Breast epithelium (tissue), 4 donors: ENCODE measurements at places on chromosomes 11 and 22. TPM values are rescaled to one million over a fixed set of nuclear protein-coding genes. Genes with fewer than 3 reads are reported as not detected.

GRCh38 chr11:117671370-117671769 lies 125.6 kb downstream of the DSCAML1 start:
- H3K4me1 ChIP-seq = no peaks in the 10 kb centered on the region
- H3K27ac ChIP-seq = no peak overlapping the region
- H3K36me3 ChIP-seq = no peaks in the 10 kb centered on the region

DNA sequence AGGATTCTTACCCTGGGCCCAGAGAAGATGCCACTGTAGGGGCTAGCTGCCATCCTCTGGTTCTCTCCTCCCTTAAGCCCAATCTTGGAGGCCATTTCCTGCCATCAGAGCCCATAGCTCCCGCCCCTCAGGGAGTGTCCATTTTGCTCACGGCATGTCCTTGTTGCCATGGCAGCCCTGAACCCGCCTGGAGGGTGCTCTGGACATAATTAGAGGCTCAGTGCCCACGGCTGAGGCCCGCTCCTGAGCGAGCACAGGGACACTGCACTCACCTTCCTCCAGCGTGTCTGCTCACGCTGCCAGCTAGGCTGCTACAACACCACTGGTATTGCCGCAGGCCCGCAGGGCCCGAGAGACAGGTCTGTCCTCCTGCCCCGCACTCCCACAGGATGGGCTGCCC lies 11.1 kb upstream of the SUSD2 start:
- no peak overlapping the region for H3K4me3 ChIP-seq
- no peak for DNase-seq
- peaks cover 18% of the 10 kb centered on the region for H3K36me3 ChIP-seq
- H3K27ac ChIP-seq = peak overlapping the region; percentile 25

- no peak overlapping the region for H3K4me3 ChIP-seq
- no peaks in the 10 kb centered on the region for H3K4me1 ChIP-seq
- no peaks in the 10 kb centered on the region for H3K27me3 ChIP-seq
These were observed 18.3 kb upstream of the SLC5A1 start for GRCh38 chr22:32024796-32025195.

GRCh38 chr22:33049119-33049729 lies 9.0 kb downstream of the SYN3 start:
- DNase-seq = peak; percentile 68
- H3K27ac ChIP-seq = no peak overlapping the region
- no peaks in the 10 kb centered on the region for H3K36me3 ChIP-seq

DNA sequence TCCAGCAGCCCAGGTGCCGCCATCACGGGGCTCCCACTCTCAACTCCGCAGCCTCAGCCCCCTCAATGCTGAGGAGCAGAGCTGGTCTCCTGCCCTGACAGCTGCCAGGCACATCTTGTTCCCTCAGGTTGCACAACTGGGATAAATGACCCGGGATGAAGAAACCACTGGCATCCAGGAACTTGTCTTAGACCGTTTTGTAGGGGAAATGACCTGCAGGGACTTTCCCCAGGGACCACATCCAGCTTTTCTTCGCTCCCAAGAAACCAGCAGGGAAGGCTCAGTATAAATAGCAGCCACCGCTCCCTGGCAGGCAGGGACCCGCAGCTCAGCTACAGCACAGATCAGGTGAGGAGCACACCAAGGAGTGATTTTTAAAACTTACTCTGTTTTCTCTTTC lies at the start of gene SAA1:
SAA1 (plus strand) TSS at position 316 of the 400 bp plus-strand sequence. CDS start 624 bp downstream, outside the sequence.
- H3K4me1 ChIP-seq = no peaks in the 10 kb centered on the region
- DNase-seq = peak; percentile 57
- peak within 1 kb of the TSS; percentile 85 for H3K27ac ChIP-seq

DNA sequence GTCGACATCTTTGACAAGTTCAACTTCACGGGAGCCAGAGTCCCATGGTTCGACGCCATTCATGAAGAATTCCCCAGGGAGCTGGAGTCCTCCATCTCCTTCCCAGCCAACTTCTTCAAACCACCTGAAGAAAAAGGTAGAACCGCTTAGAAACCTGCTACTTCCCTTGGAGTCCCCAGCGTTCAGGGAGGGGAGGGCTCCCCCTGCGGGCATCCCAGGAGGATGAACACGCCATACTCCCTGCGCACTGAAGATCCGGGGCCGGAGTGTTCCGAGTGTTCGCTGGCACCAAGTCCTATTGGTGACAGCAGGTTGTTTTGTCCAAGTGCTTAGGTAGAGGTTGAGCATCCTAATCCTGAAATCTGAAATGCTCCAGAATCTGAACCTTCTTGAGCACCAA lies 51.7 kb upstream of the PRODH start:
- no peaks in the 10 kb centered on the region for H3K36me3 ChIP-seq
- H3K4me3 ChIP-seq = no peak overlapping the region
- H3K4me1 ChIP-seq = no peaks in the 10 kb centered on the region
- no peak overlapping the region for H3K27ac ChIP-seq
- no peaks in the 10 kb centered on the region for H3K27me3 ChIP-seq

DNA sequence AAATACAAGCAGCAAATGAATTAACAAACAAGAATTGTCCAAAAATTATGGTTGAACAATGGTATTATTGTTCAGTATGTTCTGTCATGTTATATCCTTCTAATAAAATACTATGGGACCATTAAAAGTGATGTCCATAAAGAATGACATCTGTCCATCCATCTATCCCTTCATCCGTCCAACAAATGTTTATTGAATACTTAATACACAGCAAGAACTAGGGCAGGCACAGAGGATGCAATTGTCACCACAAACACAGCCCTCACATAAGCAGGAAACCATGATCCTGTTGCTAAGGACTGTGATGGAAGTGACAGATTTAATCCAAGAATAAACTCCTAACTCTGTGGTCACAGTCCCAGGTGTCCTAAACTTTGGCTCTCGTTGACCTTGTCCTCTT lies 20.7 kb upstream of the B3GAT1 start:
- DNase-seq = no peak
- H3K36me3 ChIP-seq = no peaks in the 10 kb centered on the region
- no peaks in the 10 kb centered on the region for H3K27me3 ChIP-seq
- H3K4me1 ChIP-seq = no peaks in the 10 kb centered on the region
- no peak overlapping the region for H3K4me3 ChIP-seq

GRCh38 chr11:68014157-68014946 lies 4.2 kb downstream of the ALDH3B1 start:
- DNase-seq = no peak
- H3K4me3 ChIP-seq = peak overlapping the region; percentile 25
- peak overlapping the region; percentile 98 for H3K27ac ChIP-seq
- no peaks in the 10 kb centered on the region for H3K27me3 ChIP-seq
- H3K4me1 ChIP-seq = peaks cover 36% of the 10 kb centered on the region
- H3K36me3 ChIP-seq = no peaks in the 10 kb centered on the region

DNA sequence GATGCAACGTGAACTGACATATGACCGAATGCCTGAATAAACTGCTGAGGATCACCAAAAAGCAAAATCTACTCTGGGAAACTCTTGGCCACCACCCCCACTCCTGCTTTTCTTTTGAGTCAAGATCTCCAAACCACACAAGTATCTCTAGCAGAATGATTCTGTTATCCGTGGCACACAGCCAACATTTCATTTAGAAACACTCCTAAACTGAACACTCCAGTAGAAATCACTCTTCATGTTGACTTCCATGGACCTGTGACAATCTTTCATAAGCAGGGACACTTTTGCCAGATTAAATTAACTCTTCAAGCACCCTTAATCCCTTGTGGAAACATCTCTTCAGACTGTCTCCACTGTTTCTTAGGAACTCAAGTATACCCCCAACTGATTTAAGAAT lies 44.4 kb downstream of the VSIG10L2 start:
- H3K27me3 ChIP-seq = no peaks in the 10 kb centered on the region
- H3K27ac ChIP-seq = peak overlapping the region; percentile 20
- H3K4me3 ChIP-seq = no peak overlapping the region

- no peak overlapping the region for H3K4me3 ChIP-seq
- H3K4me1 ChIP-seq = no peaks in the 10 kb centered on the region
- H3K27me3 ChIP-seq = no peaks in the 10 kb centered on the region
- no peaks in the 10 kb centered on the region for H3K36me3 ChIP-seq
- no peak overlapping the region for H3K27ac ChIP-seq
- no peak for DNase-seq
These were observed 27.7 kb upstream of the CHRM1 start for GRCh38 chr11:62948765-62949320.

DNA sequence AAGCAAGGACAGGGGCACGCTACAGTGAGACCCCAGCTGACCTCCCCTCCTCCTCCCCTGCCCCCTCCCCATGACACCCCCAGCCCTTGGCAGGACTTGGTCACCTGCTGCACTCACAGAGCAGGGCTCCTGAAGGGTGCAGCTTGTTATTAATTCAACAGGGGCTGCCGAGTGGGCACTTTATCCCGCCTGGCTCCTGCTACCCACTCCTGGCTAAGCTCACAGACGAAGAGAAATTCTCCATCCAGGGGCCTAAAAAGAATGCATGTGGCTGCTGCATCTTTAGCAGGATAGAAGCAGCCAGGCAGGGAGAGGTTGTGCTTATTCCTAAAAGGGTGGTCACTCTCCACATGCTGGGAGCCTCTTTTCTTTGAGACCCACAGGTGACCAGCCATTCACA lies 40.3 kb downstream of the GALNT18 start:
- H3K36me3 ChIP-seq = no peaks in the 10 kb centered on the region
- H3K4me1 ChIP-seq = no peaks in the 10 kb centered on the region
- H3K4me3 ChIP-seq = no peak overlapping the region

GRCh38 chr11:134836561-134836960 lies 424.5 kb upstream of the B3GAT1 start:
- H3K36me3 ChIP-seq = no peaks in the 10 kb centered on the region
- no peak for DNase-seq
- H3K4me1 ChIP-seq = no peaks in the 10 kb centered on the region
- no peak overlapping the region for H3K4me3 ChIP-seq
- H3K27ac ChIP-seq = no peak overlapping the region

- H3K27me3 ChIP-seq = no peaks in the 10 kb centered on the region
- H3K27ac ChIP-seq = no peak overlapping the region
- no peaks in the 10 kb centered on the region for H3K4me1 ChIP-seq
- H3K36me3 ChIP-seq = no peaks in the 10 kb centered on the region
These were observed 383.5 kb upstream of the CADM1 start for GRCh38 chr11:115887727-115888126.

DNA sequence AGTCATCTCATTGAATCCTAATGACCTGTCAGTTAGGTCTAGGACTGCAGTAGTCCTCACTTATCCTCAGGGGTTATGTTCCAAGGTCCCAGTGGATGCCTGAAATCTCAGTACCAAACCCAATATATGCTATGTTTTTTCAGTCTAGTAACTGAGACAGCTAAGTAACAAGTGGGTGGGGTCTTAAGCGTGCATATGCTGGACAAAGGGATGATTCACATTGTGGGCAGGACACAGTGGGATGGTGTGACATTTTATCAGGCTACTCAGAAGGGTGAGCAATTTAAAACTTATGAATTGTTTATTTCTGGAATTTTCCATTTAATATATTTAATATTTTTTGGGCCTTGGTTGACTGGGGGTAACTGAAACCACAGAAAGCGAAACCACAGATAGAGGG lies 29.0 kb downstream of the DDX10 start:
- no peaks in the 10 kb centered on the region for H3K4me1 ChIP-seq
- no peak for DNase-seq

DNA sequence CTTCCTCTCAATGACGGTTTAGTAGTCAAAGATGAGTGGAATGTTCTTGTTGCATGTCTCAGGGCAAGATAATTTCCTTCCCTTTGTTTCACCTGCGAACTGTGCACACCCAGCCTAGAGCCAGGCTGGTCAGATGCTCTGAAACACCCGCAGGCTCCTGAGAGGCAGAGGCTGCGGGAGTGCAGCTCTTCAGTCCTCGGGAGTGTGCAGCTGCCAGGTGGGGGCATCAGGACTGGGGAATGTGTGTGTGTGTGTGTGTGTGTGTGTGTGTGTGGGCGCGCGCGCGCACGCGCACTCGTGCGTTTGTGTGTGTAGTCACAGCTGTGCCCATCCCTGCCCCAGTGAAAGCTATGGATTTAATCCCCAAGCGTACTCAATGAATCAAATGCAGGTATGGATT lies 136.2 kb upstream of the NTM start:
- H3K27me3 ChIP-seq = peaks cover 15% of the 10 kb centered on the region
- no peak for DNase-seq
- no peak overlapping the region for H3K27ac ChIP-seq
- H3K36me3 ChIP-seq = no peaks in the 10 kb centered on the region

DNA sequence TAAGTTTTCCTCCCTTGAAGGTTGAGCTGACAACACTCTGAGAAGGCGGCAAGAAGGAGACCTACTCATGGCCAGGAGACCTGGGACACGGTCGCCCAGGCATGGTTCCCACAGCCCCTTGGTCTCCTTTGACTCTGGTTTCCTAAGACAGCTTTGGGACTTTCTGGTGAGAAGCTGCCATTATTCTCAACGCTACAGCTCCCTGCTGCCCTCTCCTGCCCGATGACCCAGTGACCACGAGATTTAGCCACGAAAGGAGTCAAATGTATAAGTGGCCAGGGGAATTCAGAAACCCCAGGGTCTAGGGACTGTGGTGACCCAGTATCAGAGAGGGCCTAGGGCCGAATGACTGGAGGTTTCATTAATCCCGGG lies 699 bp upstream of the SDF2L1 start:
- no peaks in the 10 kb centered on the region for H3K4me1 ChIP-seq
- no peak for DNase-seq
- peak overlapping the region; percentile 62 for H3K27ac ChIP-seq

DNA sequence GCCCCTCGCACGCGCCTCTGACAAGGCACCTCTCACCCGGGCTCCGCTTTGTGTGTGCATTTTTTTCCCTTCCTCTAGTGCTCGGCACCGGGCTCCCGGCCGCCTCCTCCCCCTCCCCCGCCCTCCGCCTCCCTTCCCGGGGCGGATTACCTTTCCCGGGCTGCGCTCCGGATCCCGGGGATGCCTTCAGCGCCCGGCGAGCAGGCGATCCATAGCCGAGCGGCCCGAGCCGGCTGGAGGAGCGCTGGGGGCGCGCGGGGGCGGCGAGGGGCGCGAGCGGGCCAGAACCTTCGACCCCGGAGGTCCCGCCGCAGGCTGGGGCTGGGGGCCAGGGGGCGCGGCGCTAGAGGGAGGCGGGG lies 282 bp downstream of the MPPED2 start:
- H3K27me3 ChIP-seq = peaks cover 10% of the 10 kb centered on the region
- H3K27ac ChIP-seq = peak overlapping the region; percentile 88
- no peaks in the 10 kb centered on the region for H3K36me3 ChIP-seq
- no peaks in the 10 kb centered on the region for H3K4me1 ChIP-seq
- H3K4me3 ChIP-seq = peak overlapping the region; percentile 76
- DNase-seq = peak; percentile 52

DNA sequence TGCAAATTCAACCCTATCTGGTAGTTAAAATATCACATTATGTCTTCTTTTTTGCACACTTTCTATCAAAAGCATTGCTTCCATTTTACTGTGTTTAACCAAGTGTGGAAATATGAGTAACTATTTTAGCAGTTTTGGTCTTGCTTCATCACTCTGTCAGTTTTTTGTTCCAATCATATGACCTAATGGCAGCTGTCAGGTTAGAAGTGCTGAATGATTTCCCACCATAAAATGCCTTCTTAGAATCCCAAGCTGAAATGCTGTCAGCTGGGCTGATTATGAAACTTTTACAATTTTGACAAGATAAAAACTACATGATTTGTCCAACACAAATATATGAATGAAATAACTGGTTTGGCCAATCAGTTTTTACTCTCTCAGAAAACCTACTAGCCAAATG lies 1654.6 kb upstream of the RAG2 start:
- H3K27ac ChIP-seq = no peak overlapping the region
- H3K4me3 ChIP-seq = no peak overlapping the region
- no peaks in the 10 kb centered on the region for H3K4me1 ChIP-seq
- no peaks in the 10 kb centered on the region for H3K27me3 ChIP-seq
- DNase-seq = no peak

- H3K4me1 ChIP-seq = no peaks in the 10 kb centered on the region
- H3K4me3 ChIP-seq = no peak overlapping the region
- no peaks in the 10 kb centered on the region for H3K36me3 ChIP-seq
- H3K27me3 ChIP-seq = peaks cover 70% of the 10 kb centered on the region
- peak; percentile 41 for DNase-seq
These were observed 624.4 kb downstream of the BRD1 start for GRCh38 chr22:49203091-49203858.

The CEND1 gene
- total RNA-seq = not detected

The CHRM4 gene
- total RNA-seq = 0.66 TPM

The SLC22A12 gene
- not detected for total RNA-seq

The LINC01488 gene
- not detected for total RNA-seq

The OR4C5 gene
- total RNA-seq = not detected

The MB gene
- total RNA-seq = 10.0 TPM

The CELSR1 gene
- total RNA-seq = 0.96 TPM
